Brain (organoid and tissue), 16 donors: ENCODE measurements at places on chromosomes 12 and 14. TPM values are rescaled to one million over a fixed set of nuclear protein-coding genes. Genes with fewer than 3 reads are reported as not detected.

HSPA2 gene
- polyA plus RNA-seq, result 239 TPM

KSR2 gene
- 3.0 TPM for polyA plus RNA-seq

PPFIA2 gene
- polyA plus RNA-seq, result 5.5 TPM

OSBPL8 gene
- polyA plus RNA-seq, result 5.6 TPM

SMARCD1 gene
- 85.1 TPM for polyA plus RNA-seq

LUM gene
- polyA plus RNA-seq, result 0.76 TPM

ITGA5 gene
- polyA plus RNA-seq, result 12.0 TPM

GPR68 gene
- polyA plus RNA-seq, result 3.0 TPM
